ENCODE measurements at places on chromosomes 3 and 15.

DNA sequence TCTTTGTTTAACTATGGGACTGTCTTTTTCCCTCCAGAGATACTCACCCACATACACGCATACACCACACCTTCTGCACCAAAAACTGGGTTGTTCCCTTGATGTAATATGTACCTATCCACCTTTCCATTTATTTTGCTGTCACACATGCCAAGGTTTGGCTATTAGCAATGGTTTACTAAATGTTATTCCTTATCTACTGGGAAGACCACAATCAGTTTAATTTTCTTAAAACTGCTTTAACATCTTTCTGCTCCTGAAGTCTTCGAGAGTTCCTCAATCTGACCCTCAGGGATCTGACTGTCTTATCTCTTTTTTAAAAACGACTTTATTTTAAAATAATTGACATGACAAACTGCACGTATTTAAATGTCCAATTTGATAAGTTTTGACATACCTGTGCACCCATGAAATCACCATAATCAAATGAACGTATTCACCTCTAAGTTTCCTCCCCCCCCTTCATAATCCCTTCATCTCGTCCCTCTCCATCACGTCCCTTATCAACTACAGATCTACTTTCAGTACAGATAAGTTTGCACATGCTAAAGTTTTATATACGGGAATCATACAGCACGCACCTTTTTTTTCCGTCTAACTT lies 805 bp upstream of the TRPM7 start:
- no peak for DNase-seq

DNA sequence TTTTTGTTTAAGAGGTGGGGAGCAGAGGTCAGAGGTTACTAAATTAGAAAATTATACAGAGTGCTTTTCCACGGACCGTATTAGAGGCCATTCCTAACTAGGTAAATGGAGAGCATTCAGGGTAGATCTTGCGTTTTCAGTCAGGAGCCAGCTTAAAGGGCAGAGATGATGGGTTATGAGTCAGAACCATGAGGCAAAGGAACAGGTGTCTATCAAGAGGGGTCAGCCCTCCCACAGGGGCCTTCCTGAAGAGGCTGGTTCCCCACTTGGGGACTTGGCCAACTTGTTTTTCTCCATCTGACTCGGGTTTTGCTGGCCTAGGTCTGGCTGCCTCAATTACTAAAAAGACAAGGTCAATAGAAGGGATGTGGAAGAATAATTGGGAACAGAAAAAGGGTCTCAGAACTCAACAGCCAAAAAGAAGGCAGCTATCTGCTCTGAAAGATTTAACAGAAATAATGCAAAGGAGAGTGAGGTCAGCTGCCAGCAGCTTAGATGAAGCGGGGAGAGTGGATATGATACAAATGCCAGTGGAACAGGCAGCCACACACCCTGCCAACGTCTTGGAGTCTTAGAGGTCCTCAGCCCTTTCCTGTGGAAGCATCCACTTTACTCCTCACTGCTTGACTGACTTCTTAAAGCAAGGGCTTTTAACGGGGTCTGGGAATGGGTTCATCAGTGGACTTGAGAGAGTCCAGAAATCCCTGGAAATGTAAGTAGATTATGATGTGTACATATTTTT lies 17.6 kb downstream of the MTMR14 start:
- no peak for DNase-seq

- DNase-seq, result no peak
These were observed 20.4 kb downstream of the NUDT16 start for GRCh38 chr3:131401978-131402377.

DNA sequence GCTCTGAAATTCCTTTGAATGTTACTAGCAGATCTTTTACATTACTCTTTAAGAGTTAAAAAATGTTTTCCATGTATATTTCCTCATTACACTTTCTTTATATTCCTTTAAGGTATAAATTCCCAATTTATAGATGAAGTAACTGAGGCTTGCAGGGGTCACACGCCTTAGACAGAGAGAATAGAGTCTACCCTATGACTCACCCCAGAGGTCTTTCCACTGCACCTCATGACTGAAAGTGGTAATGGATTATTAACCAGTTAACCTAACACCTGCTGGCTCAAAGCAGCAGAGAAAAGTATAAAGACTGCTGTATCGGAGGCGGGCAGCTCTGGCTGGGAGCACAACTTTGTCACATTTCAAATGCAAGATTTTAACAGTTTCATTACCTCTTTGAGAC lies 37.7 kb downstream of the LDHAL6B start:
- no peak for DNase-seq

GRCh38 chr3:43699864-43700263 lies 9.1 kb downstream of the ABHD5 start:
- peak; percentile 60 for DNase-seq

GRCh38 chr3:57855943-57856342 lies 99.8 kb downstream of the SLMAP start:
- DNase-seq, result no peak

DNA sequence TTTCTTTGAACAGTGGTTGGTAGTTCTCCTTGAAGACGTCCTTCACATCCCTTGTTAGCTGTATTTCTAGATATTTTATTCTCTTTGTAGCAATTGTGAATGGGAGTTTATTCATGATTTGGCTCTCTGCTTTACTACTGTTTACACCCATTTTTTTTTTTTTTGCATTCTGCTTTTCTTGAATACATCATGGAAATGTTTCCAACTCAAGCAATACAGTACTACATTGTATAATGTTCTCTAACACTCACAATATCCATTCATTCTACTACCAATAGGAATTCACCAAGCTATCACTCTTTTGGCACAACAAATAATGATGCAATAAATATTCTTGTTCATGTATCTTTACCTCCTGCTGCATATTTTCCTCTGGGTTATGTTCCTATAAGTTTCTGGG lies 801.7 kb downstream of the NTRK3 start:
- no peak for DNase-seq

DNA sequence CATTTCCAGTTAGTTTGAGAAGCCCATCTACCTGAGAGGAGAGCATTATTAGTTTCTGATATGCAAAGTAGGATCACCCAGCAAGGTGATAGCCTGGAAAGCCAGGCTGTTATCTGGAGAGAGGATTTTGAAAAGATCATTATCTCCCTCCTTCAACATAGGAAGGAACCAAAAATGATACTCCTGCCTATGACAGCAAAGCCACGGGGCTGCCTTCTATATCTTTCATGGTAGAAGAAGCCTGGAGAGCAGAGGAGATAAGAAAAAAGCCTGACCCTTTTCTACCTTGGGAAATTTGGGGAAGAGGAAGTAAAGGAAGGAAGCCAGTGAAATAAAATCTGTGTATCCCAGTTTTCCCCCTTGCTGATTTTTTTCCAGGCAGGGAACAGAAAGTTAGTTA lies 205.5 kb downstream of the MFSD1 start:
- no peak for DNase-seq

DNA sequence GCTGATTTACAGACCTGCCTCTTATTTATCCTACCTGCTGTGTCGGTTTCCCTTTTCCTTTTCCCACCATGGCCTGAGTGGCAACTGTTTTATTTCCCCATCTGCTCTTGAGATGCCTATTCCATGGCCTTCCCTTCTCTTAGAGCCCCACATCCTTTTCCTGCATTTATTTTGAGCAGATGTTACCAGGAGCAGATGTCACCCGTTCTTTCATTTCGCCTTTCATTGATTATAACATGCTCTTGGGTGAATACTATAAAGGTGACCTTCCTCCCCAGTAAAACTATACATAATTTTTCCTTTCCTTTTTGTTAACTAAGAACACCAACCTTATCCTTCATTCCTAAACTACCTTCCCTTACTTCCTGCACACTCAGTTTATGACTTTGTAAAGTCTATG lies 8.5 kb upstream of the P2RY1 start:
- DNase-seq, result no peak

DNA sequence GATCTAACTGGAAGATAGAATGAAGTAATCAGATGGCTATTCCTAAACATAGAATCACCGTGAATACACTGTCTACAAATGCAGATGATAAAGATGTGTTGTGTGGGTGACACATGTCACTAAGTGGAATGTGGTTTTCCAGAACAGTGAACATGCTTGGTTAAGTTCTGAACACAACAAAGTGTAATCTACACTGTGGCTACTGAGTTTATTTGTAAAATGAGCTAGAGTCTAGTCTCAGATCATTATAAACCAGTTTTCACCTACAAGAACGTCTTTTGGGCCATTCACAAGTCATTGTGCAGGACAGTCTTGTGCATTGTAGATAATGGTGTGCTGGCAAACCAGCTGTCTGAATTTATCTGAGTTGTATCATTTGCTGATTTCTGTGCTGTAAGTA lies 35.3 kb downstream of the OXNAD1 start:
- no peak for DNase-seq

DNA sequence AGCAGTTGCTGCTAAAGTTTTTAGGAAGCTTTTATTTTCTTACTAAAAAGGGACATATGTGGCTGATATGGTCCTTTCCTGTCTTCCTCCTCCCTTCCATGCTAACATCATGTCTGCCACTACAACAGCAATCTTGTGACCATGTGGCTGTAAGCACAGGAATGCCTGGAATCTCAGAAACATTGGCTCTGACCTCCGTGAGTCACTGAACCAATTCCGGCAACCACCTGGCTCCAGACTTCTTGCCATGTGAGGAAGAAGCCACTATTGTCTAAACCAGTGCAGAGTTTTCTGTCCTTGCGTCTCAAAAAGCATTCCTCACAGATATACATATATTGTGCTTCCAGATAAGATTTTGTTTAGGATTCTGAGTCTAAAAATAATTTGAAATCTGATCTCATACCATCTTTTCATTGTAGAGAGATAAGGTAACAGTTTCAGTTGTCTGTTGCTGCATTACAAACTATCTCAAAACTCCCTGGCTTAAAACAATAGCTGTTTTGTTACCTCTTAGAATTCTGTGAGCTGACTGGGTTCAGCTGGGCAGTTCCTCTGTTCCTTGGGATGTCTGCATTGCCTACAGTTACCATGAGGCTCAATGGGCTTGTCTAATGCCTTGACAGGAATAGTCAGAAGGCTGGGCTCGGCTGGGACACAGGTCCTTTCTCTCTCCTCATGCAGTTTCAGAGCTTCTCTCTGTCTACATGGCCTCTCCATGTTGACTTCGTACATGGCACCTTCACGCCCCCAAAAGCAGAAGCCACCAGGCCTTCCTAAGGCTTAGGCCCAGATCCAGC lies 77.3 kb upstream of the MAGI1 start:
- DNase-seq, result no peak

DNA sequence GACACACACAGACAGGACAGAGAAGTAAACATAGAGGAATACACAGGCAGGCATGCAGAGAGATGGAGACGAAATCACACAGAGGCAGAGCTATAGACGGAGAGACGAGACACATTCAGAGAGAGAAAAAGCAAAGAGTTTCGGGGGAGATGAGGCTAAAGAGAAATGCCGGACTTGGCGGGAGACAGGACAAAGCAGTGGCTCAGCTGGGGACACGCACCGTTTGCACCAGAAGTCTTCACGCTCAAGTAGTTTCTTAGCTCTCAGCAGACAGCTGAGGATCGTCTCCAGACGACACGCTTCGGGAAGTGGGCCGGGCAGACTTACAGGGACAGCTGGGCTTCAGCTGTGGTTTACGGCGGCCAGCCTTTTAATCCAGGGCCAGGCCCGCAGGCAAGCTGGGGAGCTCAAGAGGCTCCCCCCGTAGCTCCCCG lies 56.2 kb upstream of the DLG1 start:
- DNase-seq, result no peak

- DNase-seq, result no peak
These were observed 1.9 kb downstream of the SLC33A1 start for GRCh38 chr3:155852341-155852740.

GRCh38 chr3:3851621-3852323 lies 52.5 kb downstream of the LRRN1 start:
- no peak for DNase-seq

Measured in CD4-positive, CD25-positive, alpha-beta regulatory T cell (primary cell).